ENCODE measurements at places on chromosomes 11 and 22.
A peak's percentile ranks its signal among the peaks of the same experiment; 100 is the strongest.

DNA sequence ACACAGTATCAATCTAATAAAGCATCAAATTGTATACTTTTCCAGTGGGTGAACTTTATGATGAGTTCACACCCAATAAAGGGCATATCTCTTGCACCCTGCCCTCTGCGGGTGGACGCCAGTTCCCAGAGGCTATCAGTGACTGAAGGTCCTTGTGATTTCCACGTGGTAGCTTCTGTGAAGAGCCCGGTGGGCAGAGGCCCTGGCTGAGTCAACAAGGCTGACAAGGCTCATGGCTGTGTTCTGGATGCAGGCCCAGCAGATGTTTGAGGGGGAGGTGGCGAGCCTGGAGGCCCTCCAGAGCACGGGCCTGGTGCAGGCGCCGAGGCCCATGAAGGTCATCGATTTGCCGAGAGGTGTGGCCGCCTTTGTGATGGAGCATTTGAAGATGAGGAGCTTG lies 71.4 kb downstream of the PIWIL3 start:
- no peak for DNase-seq

GRCh38 chr11:73340164-73340563 lies 32.1 kb downstream of the ARHGEF17 start:
- no peak for DNase-seq

DNA sequence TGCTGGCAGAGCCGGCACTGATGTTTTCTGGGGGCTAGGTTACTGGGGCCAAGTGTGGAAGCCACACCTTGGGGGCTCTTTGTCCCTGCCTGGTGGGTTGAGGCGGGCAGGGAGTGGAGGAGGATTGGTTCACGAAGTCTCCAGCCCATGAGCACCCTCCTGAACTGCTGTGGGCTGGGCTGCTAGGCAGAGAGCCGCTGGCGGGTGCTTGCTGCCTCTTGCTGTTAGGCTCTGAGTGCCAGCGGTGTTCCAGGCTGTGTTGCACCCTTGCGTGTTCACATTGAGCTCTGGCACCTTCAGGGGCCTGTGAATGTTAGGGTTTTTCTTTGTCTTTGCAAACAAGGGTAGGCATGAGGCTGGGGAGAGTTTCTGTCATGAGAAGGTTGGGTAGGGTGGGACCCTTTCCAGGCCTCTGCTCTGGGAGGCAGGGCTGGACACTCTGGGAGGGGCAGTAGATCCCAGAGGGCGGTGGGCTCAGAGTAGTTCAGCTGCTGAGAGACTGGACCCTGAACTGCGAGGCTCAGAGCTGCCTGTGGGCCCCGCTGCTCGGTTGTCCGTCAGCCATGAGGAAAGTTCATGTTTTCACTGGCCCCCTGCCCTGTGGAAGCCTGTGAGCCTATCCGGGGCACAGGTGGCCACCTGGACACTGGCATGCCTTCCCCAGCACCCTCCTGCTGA lies 24.0 kb upstream of the TMEM191C start:
- DNase-seq: no peak

GRCh38 chr11:107043242-107044006 lies 25.1 kb upstream of the GUCY1A2 start:
- no peak for DNase-seq

GRCh38 chr11:116427903-116428637 lies 344.7 kb downstream of the BUD13 start:
- no peak for DNase-seq

GRCh38 chr22:40955571-40955970 lies 4.4 kb downstream of the RBX1 start:
- DNase-seq: no peak

GRCh38 chr11:66886671-66887221 lies 29.9 kb downstream of the LRFN4 start:
- DNase-seq: no peak

DNA sequence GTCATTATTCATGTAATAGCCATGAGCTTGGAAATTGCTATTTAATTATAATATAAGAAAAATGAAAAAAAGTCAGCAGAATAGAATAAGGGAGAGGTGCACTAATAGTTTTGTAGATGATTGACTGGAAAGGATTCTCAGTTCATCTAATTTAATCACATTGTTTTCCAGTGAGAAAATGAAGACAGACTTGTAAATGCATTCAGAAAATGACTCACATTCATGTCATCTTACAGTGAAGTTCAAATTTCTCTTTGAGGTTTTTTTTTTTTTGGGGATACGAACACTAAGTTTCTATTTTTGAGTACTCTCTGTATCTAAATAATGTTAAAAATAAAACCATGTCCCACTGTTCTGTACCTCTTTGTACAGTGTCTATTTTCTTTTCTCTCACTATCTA lies 18.5 kb upstream of the OR4A16 start:
- no peak for DNase-seq

DNA sequence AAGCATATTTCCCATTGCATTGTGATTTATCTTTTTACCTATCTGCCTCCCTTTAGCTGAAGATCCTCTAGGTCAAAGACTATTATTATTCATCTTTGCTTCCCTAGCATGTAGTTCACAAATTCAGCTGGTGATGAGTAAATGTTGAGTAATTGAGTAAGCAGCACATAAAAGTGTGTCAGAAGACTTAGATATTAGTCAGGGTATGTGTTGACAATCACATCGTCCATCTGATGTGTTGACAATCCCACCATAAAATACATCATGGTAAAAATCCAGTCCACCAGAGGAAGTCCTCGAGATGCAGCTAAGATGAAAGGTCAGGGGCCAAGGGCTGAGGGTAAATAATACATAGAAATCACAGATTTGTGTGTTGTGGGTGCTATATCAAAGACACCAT lies 22.9 kb upstream of the ABTB2 start:
- no peak for DNase-seq

DNA sequence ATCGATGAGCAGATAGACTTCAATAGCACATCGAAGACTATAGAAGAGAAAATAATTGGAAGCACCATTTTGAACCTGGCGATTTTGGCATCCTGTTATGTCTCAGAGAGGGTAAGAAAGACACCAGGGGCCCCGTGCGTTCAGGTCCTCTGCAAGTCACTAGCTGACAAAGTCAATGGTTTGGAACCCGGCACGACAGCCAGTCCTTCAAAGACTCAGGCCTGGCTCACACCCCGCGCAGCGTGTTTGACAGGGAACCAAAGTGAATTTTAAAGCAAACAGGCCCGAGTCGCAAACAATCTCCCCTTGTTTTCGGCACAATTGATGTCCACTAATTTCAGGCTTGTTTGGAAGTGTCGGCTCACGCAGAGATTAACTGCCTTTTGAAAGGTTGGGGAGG lies 716.6 kb downstream of the BRD1 start:
- no peak for DNase-seq

- DNase-seq: no peak
These were observed 9.3 kb upstream of the GLB1L3 start for GRCh38 chr11:134266841-134267251.

DNA sequence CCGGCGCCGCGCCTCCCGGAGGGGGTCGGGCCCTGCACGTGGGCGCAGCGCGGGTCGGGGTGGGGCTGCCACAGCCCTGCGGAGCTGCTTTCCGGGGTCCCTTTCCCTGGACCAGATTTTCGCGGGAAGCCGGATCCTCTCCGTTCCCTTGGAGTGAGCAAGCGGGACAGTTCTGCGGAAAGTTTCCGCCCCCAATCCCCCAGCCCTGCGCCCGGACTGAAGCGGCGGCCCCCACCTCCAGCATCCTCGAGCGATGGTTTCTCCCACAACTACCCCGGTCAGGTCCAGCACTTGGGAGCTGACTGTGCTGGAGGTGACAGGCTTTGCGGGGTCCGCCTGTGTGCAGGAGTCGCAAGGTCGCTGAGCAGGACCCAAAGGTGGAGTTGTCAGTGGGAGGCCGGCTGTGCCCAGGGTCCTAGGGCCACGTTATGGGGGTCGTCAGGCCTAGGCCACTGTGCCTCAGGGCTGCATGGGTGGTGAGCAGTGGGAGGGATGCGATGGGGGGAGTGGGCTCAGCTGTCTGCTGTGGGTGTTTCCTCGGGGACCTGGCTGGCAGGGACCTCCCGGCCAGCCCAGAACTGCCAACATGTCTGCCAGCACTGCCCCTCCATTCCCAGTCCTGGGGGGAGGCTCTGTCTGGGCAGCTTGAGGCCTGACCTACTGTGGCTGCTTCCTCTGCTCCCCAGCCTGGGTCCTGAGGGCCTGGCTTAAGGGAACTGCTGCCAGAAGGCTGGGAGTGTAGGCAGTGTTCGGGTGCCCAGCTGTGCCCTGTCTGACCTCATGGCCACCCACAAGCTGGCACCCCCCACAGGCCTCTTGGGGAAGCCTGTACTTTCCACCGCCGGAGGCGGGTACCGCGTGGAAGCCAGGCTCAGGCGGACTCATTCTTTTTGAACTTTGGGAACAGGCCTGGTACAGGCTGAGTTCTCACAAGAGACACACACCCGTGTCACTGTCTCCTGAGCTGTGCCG lies 726 bp downstream of the ST3GAL4 start:
- DNase-seq: no peak

DNA sequence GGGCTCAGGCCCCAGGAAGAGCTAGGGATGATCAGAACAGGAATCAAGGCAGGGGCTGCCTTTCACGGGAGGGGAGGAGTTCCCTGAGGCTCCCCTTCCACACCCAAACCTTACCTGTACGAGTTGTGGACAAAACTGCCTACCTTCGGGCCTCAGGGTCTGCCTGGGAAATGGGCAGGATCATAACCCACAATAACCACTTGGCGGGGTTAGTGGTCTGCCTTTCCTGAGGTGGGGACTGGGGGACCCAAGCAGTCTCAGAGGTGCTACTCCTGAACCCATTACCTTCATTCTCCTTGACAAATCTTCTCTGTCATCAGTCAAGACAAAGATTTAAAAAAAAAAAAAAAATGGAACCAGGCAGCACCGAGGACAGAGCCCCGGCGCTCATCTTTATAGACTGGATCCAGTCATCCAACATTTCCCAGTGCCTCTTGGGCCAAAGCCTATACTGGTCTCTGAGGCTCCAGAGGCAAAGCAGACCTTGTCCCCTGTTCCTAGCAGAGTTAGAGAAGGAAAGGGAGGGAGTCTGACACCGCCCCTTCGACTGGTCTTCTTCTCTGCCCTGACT lies 14.2 kb downstream of the P2RY6 start:
- no peak for DNase-seq

GRCh38 chr11:102050927-102051575 lies 3.8 kb downstream of the CFAP300 start:
- no peak for DNase-seq

DNA sequence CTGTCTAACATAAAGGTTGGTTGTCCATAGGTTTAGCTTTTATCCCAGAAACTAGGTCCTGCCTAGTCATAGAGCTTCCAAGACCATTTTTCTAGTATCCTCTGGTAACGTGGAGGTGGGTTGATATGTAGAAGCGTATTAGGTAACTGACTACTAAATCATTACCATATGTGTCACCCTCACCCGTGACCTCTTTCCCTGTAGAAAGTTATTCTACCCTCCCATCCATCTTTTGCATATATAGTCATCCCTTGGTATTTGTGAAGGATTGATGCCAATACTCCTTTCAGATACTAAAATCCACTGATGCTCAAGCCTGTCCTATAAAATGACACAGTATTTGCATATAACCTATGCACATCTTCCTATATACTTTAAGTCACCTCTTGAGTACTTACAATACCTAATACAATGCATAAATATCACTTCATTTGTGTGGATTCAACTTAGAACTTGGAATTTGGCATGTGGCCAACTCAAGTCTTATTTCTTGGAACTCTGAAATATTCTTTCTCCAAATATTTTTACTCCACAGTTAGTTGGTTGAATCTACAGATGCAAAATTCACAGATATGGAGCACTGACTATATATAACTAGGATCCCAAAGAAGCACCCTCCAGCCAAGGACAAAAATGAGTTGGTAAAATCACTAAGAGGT lies 497.0 kb upstream of the TENM4 start:
- DNase-seq: no peak

- peak; percentile 15 for DNase-seq
These were observed 52.0 kb upstream of the CHRNA10 start for GRCh38 chr11:3723014-3723708.

GRCh38 chr11:2609345-2609744 lies 90.4 kb downstream of the KCNQ1OT1 start:
- no peak for DNase-seq

GRCh38 chr11:65524014-65524740 lies 706 bp upstream of the SCYL1 start:
- no peak for DNase-seq

DNA sequence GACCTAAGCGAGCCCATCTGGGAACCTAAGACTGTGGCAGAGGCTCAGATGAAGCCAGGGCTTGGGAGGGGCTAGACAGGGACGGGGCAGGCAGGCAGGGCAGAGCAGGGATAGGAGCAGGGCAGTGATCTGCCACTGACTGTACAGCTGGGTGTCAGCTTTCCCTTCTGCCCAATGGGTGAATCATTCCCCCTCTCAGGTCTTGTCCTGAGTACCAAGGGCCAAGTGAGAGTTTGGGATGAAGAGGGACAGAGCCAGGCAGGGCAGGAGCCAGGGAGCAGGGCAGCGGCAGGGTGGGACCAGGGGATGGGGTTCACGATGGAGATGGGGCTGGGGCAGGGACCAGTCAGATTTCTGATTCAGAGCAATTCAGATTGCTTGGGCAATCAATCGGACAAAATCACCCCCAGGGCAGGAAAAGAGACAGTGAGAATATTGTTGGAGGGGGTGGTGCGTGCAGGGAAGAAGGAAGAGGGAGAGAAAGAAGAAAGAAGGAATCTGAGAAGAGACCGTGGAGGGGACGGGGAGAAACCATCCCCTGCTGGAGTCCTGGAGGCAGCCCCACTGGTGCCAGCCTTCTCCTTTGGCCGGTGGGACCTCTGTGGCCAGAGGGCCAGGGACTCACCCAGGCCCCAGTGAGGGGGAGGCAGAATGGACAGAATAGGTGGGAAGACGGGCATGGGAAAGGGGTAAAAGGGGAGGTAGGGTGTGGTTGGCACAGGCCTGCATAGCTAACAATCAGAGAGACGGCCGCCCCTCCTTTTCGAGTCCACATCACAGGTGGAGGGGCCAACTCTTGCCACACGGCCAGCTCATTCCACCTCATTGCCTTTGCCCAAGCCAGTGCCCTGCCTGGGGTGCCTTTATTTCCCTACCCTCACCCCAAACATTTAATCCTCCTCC lies 47.2 kb downstream of the CYTH4 start:
- no peak for DNase-seq

- no peak for DNase-seq
These were observed 724.2 kb downstream of the BRD1 start for GRCh38 chr22:49103314-49104059.

DNA sequence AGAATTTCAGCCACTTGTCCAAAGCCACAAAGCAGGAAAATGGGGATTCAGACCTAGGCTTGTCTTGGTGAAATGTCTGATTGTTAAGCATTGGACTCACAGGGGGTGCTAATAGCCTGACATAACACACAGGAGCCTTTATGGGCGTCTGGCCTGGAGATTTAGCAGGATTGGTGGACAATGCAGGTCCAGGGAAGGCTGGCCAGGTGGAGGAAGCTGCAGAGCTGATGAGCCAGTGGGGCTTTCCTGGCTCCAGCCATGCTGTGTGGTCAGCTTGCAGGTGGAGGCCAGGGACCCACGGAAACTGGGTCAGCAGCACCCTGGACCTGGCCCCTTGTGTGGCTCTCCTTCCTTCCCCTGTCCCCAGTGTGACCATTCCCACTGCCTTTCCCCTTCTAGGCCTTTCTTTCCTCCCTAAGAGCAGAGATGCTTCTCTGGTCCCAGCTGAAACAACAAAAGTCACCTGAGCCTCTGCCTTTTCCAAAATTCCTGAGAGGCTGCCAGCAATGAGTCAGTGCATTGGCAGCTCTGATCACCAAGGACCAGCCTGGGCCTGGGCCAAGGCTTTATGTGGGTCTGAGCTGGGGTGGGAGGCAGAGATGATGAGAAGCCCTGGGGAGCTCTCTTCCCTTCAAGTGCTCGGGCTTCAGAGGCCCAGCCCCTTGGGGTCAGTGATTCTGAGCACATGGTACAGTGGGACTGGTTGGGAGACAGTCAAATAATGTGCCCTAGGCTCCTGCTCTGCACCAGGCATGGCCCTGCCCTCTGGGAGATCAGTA lies 85.2 kb downstream of the CCDC81 start:
- peak; percentile 99 for DNase-seq

Measured in pulmonary artery endothelial cell (primary cell).